ENCODE measurements at places on chromosomes 5 and 9.

DNA sequence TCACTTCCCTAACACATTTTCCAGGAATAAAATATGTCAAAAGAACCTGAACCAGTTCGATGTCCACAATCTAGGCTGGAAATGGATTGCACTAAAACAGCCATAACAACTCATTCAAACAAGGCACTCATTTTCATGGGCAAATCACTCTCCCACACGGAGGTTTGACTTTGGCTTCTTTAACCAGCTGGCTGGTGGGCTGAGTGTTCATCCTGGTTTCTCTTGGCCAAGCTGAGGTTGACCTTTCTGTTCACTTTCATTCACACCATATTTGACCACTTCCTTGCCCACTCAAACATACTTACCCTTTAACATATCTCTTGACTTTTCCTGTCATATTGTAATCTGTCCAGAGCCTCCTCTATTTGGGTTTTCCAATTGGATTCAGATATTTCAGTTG is 5.4 kb downstream of the IL7R start:
- DNase-seq, result no peak

- DNase-seq, result no peak
Measured at GRCh38 chr9:120905315-120906164, 21.1 kb downstream of the TRAF1 start.

GRCh38 chr9:131312822-131313770 is 23.6 kb downstream of the PLPP7 start:
- no peak for DNase-seq

DNA sequence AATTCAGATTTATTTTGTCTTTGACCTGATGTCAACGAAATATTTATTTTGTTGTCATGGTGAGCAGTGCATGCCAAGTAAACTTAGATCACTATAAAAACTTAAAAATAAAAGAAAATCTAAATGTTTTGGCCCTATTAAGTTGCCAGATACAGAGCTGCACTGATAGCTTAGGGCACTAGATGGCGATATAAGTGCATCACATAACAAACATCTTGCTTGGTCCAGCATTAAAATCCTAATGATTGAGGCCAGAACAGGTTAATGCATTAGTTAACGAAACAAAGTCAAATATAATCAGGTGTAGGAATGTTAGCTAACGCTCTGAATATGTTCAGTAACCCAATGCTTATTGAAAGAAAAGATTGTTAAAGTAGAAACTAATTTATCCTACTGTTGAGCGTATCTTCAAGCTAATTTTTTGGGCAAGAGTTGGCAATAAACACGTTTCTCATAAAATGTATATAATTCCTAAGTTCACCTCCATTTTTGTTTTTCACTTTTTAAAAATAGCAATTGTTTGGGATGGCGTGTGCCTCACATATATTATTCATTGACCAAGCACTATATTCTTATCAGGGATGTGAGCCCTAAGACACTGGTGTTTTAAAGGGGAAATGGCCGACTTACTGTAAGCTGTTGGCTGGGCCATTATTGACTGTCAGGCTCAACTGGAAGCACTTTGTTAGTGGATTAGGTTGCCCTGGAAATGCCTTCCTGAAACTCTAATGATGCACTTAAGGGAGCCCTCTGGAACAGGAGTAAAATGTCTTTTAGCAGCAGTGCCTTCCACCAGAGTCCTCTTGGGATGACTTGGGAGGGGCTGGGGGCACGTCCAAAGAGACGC is 33.3 kb downstream of the KCTD16 start:
- DNase-seq, result no peak

DNA sequence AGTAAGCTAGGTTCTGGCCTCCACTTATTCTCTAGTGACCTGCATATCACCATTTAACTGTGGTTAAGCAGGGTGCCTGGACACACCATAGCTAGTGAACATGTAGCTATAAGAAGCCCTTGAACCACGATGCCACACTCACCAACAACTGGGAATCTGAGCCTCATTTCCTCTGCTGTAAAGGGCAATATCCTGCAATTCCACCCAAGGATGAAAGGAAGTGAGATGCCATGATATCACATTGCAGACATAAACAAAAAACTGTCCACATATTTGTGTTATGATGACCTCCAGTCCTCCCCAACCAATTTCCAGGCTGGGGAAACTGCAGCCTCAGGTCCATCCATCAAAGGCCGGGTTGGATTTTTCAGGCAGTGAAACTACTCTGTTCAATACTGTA is 10.4 kb downstream of the TNIP1 start:
- DNase-seq, result no peak

DNA sequence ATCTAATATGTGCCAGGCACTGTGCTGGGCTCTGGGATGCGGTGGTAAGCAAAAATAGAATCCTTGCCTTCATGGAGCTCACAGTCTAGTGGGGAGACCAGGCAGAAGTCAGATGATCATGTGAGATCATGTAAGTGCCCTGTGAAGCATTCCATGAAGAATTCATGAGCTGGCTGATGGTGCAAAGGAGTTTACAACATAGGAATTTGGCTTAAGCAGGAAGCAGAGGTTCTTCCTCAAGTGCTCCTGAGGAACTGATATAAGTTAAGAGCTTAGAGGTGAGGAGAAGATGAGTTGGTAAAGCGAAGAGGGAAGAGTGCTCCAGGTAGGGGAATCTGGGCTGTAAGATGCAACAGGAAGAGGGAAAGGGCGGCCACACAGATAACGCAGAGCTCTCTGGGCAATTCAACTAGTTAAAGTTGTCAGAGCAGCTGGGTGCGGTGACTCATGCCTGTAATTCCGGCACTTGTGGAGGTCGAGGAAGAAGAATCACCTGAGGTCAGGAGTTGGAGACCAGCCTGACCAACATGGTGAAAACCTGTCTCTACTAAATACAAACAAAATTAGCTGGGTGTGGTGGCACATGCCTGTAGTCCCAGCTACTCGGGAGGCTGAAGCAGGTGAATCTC is 78.5 kb upstream of the SPATA31D4 start:
- DNase-seq, result no peak

DNA sequence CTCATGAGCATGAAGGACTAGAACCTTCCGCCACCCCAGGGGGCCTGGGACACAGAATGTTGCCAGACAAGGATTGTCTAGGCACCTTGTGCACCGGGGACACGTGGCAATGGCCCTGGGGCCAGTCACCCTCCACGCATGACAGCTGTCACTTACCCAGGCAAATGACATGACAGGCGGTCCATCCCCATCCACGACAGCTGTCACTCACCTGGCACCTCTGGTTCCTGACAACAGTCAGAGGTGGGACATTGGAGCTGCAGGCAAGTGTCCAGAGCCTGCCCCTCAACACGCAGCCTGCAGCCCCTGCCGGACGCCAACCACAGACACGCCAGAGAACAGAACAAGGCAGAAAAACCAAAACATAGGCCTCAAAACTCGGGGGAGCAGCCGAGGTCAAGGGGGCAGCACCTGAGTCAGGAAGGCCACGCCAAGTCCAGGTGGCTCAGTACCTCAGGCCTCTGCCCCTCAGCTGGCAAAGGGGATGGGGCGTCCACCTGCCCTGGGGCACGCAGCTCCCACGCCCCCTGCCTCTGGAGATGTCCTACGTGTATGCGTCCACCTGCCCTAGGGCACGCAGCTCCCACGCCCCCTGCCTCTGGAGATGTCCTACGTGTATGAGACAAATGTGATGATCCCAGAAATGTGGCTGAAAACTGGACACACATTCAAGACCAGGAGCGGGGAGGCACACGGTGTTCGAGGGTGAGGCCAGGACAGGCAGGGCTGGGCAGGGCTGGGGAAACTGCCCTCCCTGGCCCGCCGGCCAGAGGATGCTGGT is 14.5 kb downstream of the VAV2 start:
- DNase-seq, result no peak

- DNase-seq, result no peak
Measured at GRCh38 chr9:127114606-127115005, 7.8 kb downstream of the ANGPTL2 start.

GRCh38 chr9:72982146-72982799 is 29.4 kb upstream of the ALDH1A1 start:
- DNase-seq, result no peak

GRCh38 chr9:128109050-128109709 is 18.3 kb downstream of the PTGES2 start:
- no peak for DNase-seq

DNA sequence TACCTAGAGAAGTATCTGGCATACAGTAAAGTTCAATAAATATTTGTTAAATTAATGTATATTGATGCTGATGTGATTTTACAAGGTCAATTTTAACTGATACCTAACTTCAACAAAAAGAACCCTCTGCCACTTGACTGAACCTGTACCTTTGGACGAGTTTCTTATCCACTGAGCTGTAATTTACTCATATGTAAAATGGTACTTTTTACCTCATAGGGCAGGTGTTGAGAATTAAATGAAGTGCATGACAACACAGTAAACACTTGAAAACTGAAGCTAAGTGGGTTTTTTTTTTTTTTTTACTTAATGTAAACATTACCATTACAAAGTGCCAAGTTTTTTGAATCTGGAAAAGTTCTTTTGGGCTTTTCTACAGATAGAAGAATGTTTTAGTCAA is 15.4 kb downstream of the NIPSNAP3B start:
- DNase-seq, result no peak

- DNase-seq, result no peak
Measured at GRCh38 chr5:96252596-96252995, 180.5 kb downstream of the PCSK1 start.

DNA sequence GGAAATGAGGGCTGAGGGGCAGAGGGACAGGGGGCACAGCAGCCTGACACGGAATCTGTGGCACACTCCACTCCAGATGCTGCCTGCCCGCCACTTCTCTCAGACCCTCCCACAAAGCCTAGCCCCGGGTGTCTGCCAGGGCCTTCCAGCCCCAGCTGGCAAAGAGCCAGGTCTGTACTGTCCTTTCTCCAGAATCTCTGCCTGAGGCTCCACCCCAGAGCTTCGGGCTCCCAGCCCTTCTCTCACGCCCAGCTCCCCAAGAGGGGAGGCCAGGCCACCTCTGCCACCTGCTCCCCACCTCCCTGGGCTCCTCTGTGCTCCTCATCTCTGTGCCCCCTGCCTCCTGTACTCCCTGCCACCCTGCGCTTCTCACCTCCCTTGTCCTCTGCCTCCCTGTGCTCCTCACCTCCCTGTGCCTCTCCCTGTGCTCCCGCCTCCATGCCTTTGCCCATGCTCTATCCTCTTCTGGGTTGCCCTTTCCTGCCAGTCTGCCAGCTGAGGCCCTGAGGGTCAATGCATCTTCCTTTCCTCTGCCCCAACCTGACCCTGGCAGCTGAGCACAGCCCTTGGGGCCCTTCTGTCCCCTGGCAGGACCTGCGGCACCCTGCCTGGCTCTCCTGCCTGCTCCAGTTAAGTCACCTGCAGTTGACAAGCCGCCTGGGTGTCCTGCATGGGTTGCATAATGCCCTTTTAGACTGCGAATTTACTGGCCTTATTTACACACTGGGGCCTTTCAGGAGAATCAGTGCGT is 36.4 kb downstream of the RASGEF1C start:
- DNase-seq, result no peak

DNA sequence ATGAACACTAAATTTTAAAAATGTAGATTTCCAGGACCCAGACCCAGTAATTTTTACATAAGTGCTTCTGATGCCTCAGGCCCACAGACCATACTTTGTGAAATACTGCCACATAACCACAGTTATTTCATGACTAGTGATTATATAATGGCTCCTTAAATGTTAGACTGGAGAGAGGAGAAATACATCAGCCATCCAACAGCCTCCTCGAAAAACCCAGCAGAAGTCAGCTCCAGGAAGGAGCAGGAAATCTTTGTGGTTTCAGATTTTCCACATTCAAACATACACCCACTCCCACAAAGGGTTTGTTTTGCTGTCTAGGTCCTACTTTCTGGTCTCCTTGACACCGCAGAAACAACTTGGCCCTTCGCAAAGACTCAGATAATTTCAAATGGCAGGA is 455.2 kb downstream of the DTWD2 start:
- DNase-seq, result no peak

DNA sequence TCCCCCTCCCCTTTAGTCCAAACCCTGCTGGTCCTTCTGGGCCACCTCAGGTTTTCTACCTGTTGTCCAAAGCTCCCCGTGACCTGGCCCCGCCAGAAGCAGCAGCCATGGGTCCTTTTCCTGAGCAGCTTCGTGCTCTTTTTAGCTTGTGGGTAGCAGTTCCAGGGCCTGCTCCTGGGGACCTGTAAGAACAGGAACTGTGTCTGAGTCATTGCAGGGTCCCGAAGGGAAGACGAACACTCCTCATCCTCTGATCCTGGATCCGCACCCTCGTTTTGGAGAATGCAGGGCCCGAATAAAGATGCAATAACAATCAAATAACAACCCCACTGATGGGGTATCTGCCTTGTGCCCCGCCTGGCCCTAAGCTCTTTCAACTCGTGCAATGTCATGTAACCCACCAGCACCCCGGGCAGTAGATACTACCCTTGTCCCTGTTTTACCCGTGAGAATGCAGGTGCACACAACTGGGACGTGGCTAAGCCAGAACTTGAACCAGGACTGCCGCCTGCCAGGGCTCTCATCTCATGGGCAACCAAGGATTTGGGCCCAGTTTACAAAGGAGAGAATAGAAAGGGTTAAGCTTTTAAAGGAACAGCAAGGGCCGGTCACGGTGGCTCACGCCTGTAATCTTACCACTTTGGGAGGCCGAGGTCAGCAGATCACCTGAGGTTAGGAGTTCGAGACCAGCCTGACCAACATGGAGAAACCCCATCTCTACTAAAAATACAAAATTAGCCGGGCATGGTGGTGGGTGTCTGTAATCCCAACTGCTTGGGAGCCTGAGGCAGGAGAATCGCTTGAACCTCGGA is 33.2 kb downstream of the NEK6 start:
- no peak for DNase-seq

- no peak for DNase-seq
Measured at GRCh38 chr5:133514456-133514855, 97.9 kb downstream of the FSTL4 start.

DNA sequence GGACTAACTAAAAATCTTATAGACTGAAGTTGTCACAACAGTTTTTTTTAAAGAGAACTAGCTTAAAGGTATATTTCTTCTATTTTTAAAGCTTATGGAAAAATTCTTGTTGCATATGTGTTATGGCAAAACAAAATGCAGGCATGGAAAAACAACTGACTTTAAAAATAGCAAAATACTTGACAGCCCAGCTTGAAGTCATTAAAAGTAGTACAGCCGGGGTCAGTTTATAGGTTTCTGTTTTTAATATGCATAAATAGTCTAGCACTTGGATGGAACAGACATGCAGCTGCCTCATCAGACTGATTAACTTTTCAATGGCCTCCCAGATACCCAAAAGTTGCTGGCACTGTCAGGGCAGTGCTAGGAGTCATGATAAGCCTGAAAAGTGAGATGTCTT is 22.3 kb upstream of the ARL15 start:
- DNase-seq, result no peak

DNA sequence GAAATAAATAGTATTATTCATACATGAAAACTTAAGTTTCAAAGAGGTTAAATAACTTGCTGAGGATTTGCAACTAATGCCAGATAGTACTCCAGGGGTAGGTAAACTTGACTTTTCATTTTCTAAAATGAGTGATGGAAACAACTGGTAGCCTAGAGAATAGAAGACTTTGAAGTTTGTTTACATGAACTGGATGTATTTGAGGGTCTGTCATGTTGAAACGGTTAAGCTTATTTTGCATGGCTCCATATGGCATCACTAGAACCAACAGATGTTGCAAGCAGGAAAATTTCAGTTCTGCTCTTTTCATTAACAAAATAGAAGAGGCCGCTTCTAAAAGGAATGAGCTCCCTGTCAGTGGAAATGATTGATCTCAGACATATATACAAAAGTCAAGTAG is 105.1 kb upstream of the SGCD start:
- no peak for DNase-seq

GRCh38 chr5:138639326-138639725 is 64.1 kb upstream of the HSPA9 start:
- DNase-seq, result no peak

All from stimulated activated CD4-positive, alpha-beta T cell treated with anti-CD3 and anti-CD28 coated beads, Interleukin-15, amount 100 ng/mL, for 1 hour (primary cell).